ENCODE measurements at places on chromosomes 4 and X.

- DNase-seq: no peak
Observed at GRCh38 chr4:159706704-159707103, 603.8 kb downstream of the RAPGEF2 start.

DNA sequence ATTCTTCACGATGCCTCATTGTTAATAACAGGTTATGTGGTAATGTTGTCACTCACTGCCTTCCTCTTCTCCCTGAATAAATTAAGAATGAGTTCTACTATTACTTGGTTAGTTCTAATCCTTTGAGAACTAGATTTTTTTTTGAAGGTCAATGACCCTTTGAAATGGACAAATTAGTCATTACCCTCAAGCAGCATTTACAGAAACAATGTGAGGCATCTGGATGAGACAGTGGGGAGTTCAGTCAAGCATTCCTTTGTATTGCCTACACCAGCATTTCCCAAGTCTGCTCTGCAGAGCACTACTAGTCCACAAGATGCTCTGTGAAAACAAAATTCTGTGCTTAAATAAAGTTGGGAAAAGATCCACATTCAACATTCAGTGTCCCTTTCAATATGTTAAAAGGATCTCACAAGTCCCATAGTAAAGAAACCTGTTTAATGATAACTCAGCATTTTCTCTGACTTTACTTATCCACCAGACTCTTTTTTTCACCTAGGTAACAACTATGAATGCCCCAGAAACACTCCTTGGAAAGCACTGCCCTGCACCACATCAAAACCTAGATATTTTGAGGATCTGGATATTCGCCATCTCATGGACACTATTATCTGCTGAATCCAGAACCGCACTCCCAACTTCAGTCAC lies 60.6 kb downstream of the CHRDL1 start:
- no peak for DNase-seq

GRCh38 chr4:172573899-172574298 lies 594.7 kb upstream of the GALNT7 start:
- no peak for DNase-seq

- DNase-seq: no peak
Observed at GRCh38 chrX:68995386-68995779, 166.6 kb downstream of the EFNB1 start.

GRCh38 chr4:147586032-147586431 lies 31.2 kb upstream of the TMEM184C start:
- DNase-seq: no peak

DNA sequence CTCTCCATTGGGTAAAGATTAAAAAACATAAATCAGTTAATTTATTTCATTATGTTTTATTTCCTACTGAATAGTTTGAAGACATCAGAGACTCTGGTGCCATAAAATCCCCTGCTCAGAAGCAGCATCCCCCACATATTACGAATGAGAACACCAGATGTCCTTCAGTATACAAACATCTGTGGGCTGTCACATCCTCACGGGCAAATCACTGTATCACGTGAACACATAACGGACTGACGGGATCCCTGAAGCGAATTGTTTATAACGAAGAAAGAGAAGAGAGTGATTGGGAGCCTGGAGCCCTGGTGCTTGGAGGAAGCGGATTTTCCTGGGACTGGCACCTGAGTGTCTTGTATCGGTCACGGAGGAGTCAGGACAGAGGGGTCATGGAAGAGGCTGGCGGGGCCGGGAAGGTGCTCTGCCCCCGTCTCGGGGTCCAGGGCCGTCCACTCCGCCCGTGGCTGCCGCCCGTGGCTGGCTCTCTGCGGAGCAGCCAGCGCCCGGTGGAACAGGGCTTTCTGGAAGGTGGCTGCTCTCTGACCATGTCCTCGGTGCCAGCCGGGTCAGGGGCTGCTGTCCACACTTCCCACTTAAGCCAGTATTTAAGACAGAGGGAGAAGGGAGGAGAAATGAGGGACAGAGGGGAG lies 452.7 kb upstream of the FAT1 start:
- no peak for DNase-seq

- DNase-seq: no peak
Observed at GRCh38 chr4:70768301-70768948, 46.7 kb downstream of the RUFY3 start.

DNA sequence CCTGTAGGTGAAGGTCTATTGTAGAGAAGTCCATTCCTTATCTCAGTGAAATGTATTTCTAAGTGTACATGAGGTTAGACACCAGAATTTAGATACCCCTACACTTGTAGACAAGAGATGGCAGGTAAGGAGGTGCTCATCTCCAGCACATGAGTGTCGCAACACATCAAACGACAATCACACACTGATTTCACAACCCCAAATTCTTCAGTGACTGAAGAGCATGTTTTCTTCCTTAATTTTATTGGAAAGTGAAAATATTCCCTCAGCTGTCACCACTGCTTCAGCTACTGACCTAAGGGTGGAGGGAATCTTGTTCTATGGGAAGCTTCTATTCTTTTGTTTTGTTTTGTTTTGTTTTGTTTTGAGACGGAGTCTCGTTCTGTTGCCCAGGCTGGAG lies 280.3 kb downstream of the ARHGAP24 start:
- no peak for DNase-seq

GRCh38 chrX:132207996-132208395 lies 11.3 kb downstream of the RAP2C start:
- no peak for DNase-seq

- no peak for DNase-seq
Observed at GRCh38 chr4:53348046-53348445, 17.8 kb downstream of the SCFD2 start.

DNA sequence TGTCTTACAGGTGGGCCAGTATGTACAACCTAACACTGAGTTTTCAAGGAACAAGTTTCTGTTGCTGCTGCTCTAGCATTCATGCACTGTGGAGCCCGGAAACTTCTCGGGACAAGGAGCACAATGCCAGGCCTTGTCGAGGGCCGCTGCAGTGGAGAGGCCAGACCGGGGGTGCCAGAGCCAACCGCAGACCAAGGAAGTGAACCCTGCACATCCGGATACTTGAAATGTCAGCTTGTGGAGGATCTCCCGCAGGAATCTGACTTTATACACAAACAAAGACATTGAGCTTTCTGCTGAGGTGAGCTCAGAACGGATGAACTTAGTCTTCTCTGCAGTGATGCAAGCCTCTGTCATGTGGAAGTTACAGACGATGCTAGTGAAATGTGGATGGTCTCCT lies 99.5 kb downstream of the ZNF827 start:
- no peak for DNase-seq

DNA sequence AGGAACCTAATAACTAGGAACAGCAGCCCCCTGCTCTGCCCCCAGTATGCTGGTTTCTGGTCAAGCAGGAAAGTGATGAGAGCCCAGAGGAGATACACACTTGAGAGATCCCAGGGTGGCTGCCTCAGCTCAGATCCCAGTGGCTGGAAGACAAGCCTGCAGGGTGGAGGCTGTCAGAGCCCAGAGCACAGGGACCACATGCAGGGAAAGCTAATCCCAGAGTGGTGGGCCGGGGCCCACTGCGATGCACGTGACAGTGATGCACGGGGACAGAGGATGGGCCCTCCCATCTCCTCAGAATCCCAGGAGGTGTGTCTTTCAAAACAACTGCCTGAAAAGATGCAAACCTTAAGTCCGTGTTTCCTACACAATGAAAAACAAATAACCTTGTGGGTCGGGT lies 29.1 kb upstream of the CRMP1 start:
- DNase-seq: no peak

DNA sequence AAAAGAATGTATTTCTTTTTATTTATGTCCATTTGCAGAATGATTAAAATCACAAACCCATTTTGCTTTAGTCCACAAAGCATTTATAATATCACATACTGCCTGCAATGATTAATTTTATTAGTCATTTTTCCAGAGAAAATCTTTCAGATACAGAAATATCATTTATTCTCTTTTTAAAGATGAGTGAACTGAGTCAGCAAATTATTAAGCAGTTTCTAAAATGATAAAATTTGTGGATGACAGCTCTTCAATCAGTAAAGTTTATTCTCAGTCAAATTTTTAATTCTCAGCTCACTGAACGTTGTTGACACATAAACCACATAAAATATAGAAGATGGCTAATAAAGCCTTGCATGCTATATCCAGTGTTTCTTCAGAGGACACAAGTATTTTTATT lies 485.5 kb downstream of the PRR32 start:
- no peak for DNase-seq

DNA sequence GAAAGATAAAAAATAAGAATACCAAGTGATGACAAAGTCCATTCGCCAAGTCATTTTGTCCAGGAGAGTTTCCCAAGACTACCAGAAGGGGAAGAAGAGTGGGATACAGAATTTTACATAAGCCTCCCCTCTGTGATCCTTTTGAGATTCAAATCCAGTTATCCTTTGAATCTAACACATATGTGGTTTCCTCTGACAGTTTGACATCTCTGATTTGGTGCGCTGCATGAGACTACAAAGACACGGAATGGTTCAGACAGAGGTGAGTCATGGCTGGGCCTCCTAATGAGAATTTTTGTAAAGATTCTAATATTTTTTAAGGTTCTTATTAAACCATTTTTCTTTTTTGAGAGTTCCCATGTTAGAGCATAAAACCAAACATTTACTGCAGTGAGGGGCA lies 38.3 kb downstream of the SLC10A6 start:
- DNase-seq: no peak

- DNase-seq: no peak
Observed at GRCh38 chrX:3697220-3697684, 16.2 kb downstream of the PRKX start.

GRCh38 chr4:142202404-142203332 lies 566.3 kb downstream of the IL15 start:
- DNase-seq: no peak

Data from bone marrow (tissue), 2 donors.